Glomerular endothelial cell (primary cell): ENCODE measurements at places on chromosomes 2 and 18.

GRCh38 chr18:22872900-22873537 lies 60.1 kb upstream of the RBBP8 start:
- no peak for DNase-seq

- peak; percentile 95 for DNase-seq
These were observed 114.8 kb downstream of the NEB start for GRCh38 chr2:151619337-151619989.

DNA sequence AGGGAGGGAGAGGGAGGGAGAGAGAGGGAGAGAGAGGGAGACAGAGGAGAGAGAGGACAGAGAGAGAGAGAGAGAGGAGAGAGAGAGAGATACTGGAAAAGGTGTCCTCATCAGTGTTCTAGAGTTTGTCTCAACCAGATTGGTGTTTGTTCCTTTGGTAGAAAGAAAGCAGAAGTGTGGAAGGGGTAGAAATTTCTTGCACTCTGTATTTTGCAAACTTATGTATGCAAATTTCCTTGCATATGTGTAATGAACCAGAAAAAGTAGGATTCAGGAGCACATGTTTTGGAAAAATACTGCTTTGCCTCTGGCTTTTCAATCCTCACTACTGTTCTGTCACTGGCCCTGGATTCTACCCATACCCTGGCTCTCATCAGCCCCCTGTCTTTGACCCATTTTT lies 1.1 kb upstream of the SP140 start:
- no peak for DNase-seq

DNA sequence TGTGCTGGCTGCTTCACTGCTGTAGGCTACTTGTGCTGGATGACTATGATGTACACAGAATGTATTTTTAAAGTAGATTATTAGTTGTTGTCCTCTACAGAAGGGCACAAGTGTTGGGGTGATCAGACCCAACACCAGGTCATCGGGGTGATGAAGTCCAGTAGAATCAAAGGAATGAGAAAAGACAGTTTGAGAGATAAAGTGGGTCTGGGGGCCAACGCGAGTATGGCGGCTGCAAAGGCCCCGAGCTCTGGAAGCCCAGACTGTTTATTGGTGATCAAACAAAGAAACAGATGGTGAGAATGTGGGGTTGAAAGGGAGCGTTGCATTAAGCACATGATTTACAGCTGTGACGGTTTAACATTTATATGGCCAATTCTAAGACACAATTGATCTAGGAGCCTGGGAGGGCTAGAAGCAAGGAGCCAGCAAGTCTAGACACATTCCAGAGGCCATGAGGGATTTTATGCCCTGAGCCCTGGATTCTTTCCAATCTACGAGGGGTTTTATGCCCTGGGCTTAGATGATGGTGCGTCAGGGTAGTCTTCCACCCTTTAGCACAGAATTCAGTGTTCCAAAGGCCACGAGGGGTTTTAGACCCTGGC lies 153.5 kb downstream of the AGPS start:
- DNase-seq: no peak
